GM12864 (cell line): ENCODE measurements at places on chromosomes 11 and 22.

- DNase-seq = no peak
Measured at GRCh38 chr22:42434748-42435425, 2.7 kb upstream of the NFAM1 start.

GRCh38 chr11:112321501-112322172 is 61.0 kb upstream of the PLET1 start:
- no peak for DNase-seq

- DNase-seq = no peak
Measured at GRCh38 chr11:128232588-128232987, 354.8 kb downstream of the ETS1 start.

DNA sequence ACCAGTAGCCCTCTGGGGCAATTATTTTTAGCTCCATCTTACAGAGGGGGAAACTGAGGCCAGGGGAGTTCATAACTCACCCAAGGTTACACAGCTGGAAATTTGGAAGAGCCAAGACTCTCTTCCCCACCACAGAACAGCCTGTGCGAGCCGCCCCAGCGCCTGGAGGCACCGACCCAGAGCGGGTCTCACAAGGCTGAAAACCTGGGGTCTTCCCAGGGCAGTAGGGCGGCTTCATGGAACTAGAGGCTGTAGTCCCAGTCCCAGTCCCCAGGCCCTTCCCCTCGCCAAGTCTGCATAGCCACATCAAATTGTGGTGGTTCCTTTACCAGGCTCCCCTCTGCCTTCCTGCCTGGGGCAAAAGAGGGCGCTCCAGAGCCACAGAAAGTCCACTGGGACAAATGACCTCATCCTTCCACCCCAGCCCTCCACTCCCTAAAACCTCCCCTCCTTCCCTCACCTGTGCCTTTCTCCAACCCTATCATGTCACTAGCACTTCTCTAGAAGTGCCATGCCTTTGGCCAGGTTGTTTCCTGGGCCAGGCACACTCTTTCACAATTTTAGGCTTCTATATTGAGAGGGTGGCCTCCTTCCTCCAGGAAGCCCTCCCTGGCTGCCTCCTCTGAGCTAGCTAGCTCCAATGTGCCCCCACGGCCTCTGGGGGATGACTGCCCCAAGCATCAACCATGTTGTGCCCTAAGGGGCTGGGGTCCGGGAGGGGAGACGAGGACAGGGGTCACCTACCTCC is 15.2 kb upstream of the CDC42EP1 start:
- no peak for DNase-seq

DNA sequence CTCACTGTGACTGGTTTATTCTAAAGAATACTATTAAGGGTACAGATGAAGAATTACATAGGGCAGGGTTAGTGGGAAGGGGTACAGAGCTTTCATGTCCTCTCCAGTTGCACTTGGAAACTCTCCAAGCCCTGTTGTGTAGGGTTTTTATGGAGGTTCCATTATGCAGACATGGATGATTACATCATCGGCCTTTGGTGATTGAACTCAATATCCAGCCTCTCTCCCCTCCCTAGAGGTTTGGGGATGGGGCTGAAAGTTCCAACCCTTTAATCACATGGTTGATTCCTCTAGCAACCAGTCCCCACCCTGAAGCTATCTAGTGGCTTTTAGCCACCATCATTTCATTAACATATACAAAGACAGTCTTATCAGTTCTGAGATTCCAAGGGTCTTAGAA is 472.6 kb downstream of the BUD13 start:
- DNase-seq = no peak

GRCh38 chr11:99316776-99317520 is 296.2 kb downstream of the CNTN5 start:
- DNase-seq = no peak

DNA sequence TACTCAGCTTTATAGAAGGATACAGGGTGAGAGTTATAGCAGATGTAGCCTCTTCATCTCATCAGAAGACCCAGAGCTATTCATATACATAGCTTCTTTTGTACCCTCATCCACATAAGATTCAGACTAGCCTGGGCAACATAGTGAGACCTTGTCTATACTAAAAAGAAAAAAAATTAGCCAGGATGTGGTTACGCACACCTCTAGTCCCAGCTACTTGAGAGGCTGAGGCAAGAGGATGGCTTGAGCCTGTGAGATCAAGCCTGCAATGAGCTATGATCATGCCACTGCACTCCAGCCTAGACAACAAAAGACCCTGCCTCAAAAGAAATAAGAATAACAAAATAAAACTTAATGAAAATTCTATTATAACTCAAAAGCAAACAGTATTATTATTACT is 36.7 kb upstream of the B3GNT6 start:
- DNase-seq = no peak

GRCh38 chr11:88508759-88509581 is 171.4 kb upstream of the CTSC start:
- no peak for DNase-seq

DNA sequence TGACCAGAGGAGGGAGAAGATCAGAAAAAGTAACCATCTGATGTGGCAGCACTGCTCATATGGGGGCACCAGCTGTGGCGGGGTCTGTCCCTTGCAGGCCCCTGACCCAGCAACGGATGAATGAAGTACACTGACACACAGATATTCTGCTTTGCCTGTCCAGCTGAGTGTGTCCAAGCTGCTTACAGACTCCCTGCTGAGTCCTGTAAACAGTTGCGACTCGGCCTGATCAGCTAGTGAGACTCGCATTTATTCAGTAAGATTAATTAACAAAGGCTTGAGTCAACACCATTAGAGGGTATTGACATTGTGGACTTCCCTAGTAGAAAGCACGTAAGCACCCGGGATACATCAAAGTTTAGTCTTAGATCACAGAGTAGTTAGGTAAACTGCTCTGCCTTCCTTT is 15.3 kb upstream of the OR10D3 start:
- DNase-seq = no peak

GRCh38 chr22:20549232-20549841 is 41.9 kb downstream of the MED15 start:
- DNase-seq = no peak

GRCh38 chr11:19992162-19992561 is 168.1 kb downstream of the DBX1 start:
- no peak for DNase-seq

DNA sequence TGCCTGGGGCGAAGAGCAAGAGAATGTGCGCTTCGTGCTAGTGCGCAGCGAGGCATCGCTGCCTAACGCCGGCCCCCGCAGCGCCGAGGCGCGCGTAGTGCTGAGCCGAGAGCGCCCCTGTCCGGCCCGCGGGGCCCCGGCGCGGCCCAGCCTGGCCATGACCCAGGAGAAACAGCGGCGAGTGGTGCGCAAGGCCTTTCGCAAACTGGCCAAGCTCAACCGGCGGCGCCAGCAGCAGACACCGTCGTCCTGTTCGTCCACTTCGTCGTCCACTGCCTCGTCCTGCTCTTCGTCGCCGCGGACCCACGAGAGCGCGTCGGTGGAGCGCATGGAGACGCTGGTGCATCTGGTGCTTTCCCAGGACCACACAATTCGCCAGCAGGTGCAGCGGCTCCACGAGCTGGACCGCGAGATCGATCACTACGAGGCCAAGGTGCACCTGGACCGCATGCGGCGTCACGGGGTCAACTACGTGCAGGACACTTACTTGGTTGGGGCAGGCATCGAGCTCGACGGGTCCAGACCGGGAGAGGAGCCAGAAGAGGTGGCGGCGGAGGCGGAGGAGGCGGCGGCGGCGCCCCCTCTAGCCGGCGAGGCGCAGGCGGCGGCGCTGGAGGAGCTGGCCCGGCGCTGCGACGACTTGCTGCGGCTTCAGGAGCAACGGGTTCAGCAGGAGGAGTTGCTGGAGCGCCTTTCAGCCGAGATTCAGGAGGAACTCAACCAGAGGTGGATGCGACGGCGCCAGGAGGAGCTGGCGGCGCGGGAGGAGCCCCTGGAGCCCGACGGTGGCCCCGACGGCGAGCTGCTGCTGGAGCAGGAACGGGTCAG is 1.0 kb downstream of the RASSF10 start:
- no peak for DNase-seq

GRCh38 chr11:116062490-116063171 is 558.4 kb upstream of the CADM1 start:
- DNase-seq = no peak

- DNase-seq = no peak
Measured at GRCh38 chr22:24429411-24430365, 2.3 kb downstream of the ADORA2A start.

DNA sequence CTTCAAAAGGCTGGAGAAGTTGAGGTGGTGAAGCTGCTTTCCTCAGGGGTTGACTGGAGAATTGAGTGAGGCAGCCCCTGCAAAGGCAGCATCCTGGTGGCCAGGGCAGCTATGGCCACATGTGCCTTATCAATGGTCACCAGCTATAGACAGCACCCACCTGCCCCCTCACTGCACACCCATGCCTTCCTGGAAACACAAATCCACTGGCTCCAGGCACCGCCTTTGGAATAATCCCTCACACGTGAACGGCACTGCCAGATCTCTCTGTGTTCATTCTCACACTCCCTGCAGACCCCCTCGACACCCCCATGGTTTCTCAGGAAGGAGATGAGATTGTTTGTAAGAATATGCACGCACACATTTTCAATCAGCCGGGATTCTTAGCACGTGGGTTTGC is 1297.8 kb downstream of the TBC1D22A start:
- DNase-seq = no peak

GRCh38 chr11:131470216-131470925 is 100.0 kb downstream of the NTM start:
- DNase-seq = no peak

- DNase-seq = no peak
Measured at GRCh38 chr22:29216011-29216872, 10.5 kb downstream of the EMID1 start.

- DNase-seq = no peak
Measured at GRCh38 chr11:1460396-1460985, 26.1 kb downstream of the MOB2 start.

GRCh38 chr11:8794677-8795103 is 112.1 kb downstream of the RPL27A start:
- no peak for DNase-seq

DNA sequence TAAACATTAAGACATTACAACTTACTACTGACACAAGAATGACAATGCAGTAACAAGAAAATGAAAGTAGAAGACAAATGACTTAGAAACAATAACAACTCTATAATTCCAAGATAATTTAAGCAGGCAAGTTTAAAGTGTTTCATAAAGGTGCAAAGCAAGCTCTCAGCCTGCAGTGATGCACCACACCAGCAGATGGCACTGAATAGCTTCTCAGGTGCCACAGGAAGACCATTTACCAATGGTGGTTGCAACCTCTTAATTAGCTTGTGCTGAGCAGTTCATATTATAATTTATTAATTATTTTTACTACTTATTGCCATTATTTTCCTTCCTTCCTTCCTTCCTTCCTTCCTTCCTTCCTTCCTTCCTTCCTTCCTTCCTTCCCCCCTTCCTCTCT is 60.6 kb downstream of the NXPE2 start:
- peak; percentile 10 for DNase-seq

DNA sequence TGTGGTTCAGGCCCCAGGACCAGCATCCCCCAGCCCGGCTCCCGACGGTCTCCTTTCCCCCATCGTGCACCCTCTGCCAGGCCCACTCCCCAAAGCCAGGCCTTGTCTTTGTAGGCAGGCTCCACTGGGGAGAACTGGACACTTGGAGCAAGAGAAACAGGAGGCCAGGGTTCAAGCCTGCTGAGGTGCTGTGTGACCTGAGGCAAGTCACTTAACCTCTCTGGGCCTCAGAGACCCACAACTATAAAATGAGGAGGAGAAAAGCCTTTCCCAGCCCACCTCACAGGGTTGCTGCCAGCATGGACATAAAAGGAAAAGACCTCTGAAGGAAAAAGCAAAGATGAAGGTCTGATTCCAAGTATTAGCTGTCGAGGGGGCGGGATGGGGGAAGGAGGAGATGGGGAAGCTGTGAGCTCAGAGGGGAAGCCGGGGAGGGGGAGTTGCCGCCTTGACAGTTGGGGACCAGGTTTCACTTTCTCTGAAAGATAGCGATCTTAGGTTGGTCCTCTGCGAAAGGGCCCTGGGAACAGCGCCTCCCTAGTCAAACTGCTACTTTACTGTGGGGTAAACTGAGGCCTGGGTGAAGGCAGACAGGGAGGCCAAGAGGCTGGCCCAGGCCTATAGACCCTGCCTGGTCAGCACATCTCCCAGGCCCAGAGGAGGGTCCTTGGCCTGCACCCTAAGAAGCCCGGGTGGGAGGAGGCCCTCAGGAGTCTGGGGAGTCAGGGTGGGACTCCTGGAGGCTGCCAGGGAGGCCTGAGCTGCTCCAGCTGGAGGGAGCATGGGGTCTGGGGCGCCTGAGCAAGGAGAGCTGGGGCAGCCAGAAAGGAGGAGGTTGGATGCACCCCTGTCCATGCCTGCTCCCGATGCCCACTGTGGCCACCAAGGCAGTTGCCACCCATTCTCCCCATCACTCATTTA is 991 bp upstream of the OSM start:
- no peak for DNase-seq

- DNase-seq = no peak
Measured at GRCh38 chr11:96447208-96448110, 57.6 kb downstream of the JRKL start.

- DNase-seq = no peak
Measured at GRCh38 chr11:8360086-8360828, 96.6 kb upstream of the LMO1 start.

DNA sequence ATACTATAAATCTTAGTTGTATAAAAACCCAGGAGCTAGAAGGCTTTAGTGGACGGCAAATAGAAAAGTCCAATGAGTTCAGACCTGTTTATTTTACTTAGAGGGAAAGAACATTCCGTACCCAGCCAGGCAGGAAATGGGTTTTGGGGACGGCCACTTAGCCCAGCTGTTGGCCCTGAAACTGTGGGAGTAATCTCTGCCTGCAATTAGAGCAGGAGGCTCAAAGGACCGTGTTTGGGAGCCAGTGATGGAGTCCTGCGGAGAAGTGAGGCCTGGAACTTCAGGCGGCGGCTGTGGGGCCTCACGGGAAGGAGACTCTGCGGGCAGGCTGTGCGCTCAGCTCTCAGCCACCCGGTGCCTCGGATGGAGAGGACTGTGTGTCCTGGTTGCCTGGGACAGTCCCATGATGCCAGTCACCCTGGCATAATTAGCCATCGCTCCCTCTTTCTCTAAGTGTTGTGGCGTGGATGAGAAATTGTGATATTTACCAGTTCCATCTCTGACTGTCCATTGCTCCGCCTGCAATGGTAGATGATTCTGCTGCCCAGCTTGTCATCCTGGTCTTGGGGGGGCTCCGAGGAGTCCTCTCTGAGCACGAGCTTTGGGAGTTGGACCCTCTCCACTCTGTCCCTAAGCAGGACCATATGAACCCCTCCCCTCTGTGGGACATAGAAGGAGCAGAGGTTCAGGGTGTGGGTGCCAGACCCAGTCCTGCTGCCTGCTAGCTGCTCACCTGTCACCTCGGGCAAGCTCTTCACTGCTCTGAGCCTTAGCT is 530.3 kb downstream of the TBC1D22A start:
- DNase-seq = no peak

DNA sequence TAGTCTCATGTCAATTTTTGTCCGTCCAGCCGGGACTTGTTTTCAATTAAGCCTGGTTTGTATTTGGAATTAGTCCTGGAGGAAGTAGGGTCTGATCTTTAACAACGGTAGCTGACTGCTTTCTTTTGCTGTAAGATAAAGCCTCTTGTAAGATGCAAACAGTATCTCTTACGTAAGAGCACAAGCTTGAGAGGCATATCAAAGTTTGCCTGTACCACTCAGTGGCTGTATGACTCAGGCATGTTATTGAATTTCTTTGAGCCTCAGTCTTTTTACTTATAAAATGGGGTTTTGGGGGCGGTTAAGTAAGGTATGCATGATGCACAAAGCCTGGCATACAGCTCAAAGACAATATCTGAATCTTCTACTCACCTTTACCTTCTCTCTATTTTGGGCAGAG is 198.4 kb upstream of the NARS2 start:
- DNase-seq = no peak

GRCh38 chr22:30425616-30426387 is at the start of gene MTFP1:
MTFP1 (plus strand) TSS chr22:30425768; CDS start chr22:30425880, 112 bp downstream.
- no peak for DNase-seq

GRCh38 chr11:80778432-80778831 is 1337.6 kb upstream of the TENM4 start:
- no peak for DNase-seq
